ENCODE measurements at places on chromosomes 3 and 15.
A peak's percentile ranks its signal among the peaks of the same experiment; 100 is the strongest.

GRCh38 chr3:50211930-50212329 lies 6.9 kb downstream of the SLC38A3 start:
- DNase-seq: no peak

GRCh38 chr3:58292866-58293265 lies 13.2 kb upstream of the RPP14 start:
- no peak for DNase-seq

DNA sequence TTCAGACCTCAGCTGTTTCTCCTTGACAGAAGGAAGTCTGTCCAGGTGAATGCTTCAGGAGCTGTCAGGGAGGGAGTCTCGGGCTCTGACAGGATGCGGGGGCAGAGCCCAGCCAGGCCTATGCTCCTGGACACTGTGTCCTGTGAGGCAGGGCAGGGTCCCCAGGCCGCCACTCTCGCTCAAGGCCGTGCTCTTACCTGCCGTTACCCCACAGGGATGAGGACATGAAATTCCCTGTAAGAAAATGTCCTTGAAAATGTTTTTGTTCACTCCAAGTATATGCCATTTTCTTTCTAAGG lies 63.9 kb downstream of the BOC start:
- no peak for DNase-seq

GRCh38 chr3:43181202-43181821 lies 75.4 kb upstream of the POMGNT2 start:
- no peak for DNase-seq

DNA sequence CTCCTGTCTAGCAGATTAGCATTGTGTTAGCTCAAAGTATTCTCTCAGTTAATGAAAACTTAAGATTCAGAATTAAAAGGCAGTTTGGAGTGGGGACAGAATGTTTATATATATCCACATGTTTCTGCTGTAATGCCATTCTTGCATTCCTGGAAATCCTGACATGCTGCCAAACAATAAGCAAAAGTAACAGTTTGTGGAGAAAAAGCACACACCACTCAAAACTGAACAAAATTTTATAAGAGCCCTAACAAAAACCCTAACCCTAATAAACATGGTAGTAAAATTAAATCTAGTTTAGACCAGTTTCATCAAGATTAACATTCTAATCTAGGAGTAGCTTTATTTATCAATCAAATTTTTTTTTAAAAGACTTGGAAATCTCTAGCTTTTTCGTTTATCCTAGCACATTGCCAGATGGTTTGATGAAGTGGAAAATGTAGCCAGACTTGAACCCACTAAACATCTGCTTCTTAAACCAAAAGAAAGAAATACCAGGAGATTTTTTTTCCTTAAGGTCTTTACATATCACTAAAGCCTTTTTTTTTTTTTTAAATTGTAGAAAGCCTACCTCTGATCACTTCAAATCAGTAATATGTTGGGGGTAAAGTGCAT lies 3.7 kb downstream of the TCAIM start:
- no peak for DNase-seq

GRCh38 chr15:72511536-72511935 lies 37.4 kb downstream of the ARIH1 start:
- DNase-seq: no peak

DNA sequence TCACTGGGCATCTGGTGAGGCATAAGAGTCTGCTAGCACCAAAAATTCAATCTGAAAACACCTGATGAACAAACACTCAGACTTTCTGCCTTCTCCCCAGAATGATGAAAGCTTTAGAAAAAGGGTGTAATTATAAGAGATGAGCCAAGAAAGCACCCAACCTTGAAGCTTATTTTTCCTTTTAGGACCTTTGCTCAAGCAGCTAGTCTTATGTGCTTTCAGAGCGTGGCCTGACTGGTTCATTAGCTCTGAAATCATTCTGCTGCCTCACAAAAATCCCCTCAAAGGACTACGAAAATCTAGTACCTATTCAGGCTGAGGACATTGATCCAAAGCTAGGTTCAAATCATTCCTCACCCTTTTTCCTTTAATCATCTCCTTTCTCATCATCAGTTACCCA lies 662.3 kb downstream of the MAGI1 start:
- peak; percentile 90 for DNase-seq

- DNase-seq: no peak
Observed at GRCh38 chr3:53156368-53156834, 4.6 kb upstream of the PRKCD start.

DNA sequence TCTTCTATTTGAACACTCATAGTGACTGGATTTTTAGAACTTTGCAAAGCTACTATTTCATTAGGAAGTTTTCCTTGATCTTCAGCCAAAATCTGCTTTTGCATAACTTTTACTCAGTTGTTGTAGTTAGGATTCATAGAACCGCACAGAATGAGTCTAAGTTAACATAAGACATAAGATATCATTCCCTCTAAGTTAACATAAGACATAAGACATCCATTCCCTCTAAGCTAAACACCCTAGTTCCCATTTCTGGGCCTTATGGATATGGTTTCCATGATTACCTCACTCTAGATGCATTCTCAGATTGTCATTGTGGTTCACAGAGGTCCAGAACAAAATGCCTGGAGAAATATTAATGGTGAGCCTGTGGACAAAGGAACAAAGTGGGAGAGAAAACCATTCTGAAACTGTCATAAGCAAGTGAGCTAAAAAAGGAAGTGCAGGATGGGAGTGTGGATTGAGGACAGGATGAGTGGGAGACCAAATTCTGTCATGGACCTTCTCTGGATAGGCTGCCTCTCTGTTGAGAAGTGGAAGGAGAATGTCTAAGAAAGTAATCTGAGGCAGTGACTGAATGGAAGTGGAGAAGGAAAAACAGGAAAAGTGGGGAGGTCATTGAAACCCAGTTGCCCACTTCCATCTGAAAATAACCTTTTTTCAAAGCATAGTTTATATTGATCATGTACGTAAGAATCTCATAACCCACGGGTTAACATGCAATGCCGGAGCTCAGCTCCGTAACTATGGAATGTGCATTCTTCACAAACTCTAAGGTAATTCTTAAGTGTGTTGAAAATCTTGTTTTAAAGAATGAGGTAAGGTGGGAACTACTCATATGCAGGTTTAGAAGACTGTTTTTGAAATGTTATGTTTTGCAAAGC lies 37.4 kb upstream of the SECISBP2L start:
- DNase-seq: no peak

- DNase-seq: no peak
Observed at GRCh38 chr3:154657218-154657617, 227.2 kb upstream of the GPR149 start.

DNA sequence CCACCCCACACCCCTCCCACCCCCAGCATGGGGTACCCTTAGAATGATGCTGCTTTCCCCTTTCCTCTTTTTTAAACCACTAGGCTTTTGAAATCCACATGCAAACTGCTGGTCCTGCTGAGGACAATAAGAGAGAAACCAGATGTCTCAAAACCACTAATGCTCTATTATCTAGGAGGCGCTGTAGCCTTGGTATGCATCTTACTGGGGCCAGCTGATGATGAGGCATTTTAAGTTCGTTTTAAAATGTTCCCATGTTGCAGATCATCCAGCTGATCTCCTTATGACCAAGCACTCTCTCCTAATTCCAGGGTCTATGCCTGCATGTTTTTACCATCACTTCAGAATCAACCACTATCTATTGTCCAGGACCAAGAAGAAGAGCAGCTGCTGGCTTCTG lies 1.3 kb downstream of the NME9 start:
- DNase-seq: no peak

- no peak for DNase-seq
Observed at GRCh38 chr15:29454506-29454905, 184.9 kb upstream of the NSMCE3 start.

DNA sequence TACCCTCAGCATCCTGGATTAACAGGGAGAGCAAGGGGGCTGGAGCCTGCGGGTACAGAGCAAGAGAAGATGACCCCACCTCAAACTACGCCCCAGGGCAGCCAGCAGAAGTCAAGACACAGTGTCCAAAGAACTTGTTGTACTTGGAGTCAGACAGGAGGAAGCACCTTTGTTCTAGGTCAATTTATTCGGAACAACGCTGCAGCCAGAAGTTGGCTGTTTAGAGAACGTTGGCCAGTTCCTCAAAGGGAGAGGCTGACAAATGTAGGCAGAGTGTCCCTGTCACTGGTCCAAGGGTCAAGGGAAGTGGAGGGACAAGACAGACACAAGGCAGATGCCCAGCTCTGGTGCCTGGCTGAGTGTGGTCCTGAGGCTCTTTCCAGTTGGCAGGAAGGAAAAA lies 32.1 kb upstream of the PIAS1 start:
- no peak for DNase-seq

DNA sequence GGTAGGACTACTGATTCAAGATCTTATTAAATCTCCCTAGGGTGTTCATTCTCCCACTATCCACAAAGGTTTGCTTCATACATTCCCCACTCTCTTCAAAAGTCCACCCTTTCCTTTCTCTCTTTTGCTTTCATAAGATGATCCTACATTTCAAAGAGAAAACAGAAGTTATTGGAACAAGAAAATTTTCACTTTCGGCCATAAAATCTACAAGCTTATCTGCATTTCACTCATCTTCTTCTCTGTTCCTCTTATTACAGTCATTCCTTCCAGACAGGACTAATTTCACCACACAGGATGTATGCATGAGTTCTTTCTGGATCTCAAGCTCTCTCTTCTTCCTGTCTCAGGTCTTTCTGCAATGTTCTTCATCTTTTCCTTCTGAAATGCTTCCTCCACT lies 238.7 kb downstream of the ISL2 start:
- DNase-seq: no peak

Measured in epithelial cell of proximal tubule (primary cell).